Dorsolateral prefrontal cortex (tissue), 122 donors: ENCODE measurements at places on chromosomes 7 and 10.

DNA sequence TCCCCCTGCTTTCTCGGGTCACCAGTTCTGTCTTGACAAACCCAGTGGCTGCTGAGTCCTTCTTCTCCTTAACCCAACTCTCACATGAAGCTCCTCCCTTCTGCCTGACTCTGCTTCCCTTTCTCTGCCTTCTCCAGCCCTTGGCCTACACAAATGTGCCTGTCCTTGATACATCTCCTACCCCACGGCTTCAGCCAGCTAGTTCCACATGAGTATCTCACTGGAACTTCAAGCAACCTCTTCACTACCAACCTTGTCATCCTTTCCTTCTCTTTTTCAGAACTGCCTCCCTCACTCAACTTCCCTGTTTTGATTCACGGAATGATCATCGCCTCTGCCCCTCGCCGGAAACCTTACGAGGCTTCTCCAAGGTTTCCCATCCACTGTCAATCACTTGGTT lies 55.9 kb downstream of the PDIA4 start:
- DNase-seq: no peak

DNA sequence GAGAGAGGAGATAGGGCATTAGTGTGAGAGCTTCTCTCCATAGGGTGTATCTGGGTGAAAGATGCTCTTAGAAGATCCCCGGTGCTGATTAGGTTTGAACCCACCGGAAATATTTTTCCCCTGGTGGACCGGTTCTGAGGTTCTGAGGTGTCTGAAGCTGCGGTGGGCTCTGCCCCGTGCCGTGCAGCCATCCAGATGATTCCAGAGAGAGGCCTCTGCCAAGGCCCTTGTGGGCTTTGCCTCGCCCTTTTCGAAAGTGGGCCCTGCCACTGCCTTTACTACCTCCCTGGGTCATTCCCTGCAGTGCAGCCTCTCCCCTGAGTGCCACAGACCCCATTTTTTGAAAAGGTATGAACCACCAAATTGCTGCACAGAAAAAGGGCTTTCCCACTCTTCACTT lies 2.8 kb downstream of the GIMAP8 start:
- no peak for DNase-seq

- no peak for DNase-seq
Measured at GRCh38 chr10:114332301-114333192, 71.8 kb downstream of the AFAP1L2 start.

DNA sequence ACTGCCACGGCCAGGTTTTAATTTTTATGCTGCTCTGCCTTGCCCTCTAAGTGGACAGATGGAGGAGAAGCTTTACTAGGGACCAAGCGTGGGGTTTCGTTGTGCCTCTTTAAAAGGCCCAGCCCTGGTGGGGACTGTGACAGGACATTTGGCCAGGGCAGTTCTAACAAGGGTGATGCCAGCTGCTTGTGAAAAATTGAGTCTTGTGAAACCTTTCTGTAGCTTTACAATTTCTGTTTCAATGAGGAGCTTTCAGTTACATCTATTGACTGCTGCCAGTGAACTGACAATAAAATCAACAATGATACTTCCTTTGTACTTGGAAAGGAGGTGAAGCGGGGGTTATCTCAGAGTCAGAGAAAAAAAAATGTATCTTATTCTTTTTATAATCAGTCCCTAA lies 233.1 kb upstream of the CSTF2T start:
- no peak for DNase-seq

DNA sequence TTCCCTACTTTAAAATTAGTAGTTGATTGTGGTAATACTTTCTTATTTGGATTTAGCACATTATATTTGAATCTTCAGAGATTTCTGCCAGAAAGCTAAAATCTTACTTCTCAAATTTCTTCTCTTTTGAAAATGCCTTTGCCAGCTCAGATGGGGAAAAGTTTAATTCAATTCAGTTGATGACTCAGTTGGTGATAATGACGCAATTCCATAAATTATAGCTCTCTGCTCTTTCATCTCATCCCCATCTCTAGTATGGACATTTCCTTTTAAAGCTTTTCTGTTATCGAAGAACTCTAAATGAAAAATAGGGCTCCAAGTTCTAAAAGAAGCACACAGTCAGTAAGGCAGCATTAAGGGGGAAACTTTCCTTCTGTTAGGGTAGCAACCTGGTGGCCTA lies 25.5 kb downstream of the RNLS start:
- DNase-seq: no peak

GRCh38 chr7:86667732-86668131 lies 24.0 kb downstream of the GRM3 start:
- no peak for DNase-seq

DNA sequence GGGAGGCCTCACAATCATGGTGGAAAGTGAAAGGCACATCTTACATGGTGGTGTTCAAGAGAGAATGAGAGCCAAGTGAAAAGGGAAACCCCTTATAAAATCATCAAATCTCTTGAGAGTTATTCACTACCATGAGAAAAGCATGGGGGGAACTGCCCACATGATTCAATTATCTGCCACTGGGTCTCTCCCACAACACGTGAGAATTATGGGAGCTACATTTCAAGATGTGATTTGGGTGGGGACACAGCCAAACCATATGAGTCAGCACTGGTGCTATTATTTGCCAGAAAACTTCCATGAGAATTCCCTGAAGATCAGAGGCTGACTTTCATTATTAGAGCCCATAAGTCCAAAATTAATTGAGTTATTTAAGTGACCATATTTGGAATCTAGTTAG lies 1001.2 kb upstream of the POT1 start:
- DNase-seq: no peak
